ENCODE measurements at places on chromosomes 2 and 18. TPM values are rescaled to one million over a fixed set of nuclear protein-coding genes. Genes with fewer than 3 reads are reported as not detected.

- no peaks in the 10 kb centered on the region for H3K36me3 ChIP-seq
- no peaks in the 10 kb centered on the region for H3K27me3 ChIP-seq
- H3K4me3 ChIP-seq, result no peak overlapping the region
- DNase-seq, result no peak
Measured at GRCh38 chr2:201987426-201987825, 46.2 kb upstream of the FZD7 start.

GRCh38 chr18:40935423-40935822, 1019.6 kb upstream of the PIK3C3 start:
- no peaks in the 10 kb centered on the region for H3K4me1 ChIP-seq
- H3K27me3 ChIP-seq, result no peaks in the 10 kb centered on the region
- H3K36me3 ChIP-seq, result no peaks in the 10 kb centered on the region
- DNase-seq, result no peak

- H3K27me3 ChIP-seq, result peaks cover 2% of the 10 kb centered on the region
- H3K36me3 ChIP-seq, result no peaks in the 10 kb centered on the region
- no peak for DNase-seq
- no peak overlapping the region for H3K27ac ChIP-seq
- H3K4me1 ChIP-seq, result no peaks in the 10 kb centered on the region
Measured at GRCh38 chr2:75100011-75100800, 99.1 kb downstream of the TACR1 start.

The DSC2 gene
- not detected for total RNA-seq

GRCh38 chr2:26088038-26088643, 54.3 kb downstream of the RAB10 start:
- H3K36me3 ChIP-seq, result peaks cover 38% of the 10 kb centered on the region
- peaks cover 48% of the 10 kb centered on the region for H3K4me1 ChIP-seq
- no peaks in the 10 kb centered on the region for H3K27me3 ChIP-seq
- no peak overlapping the region for H3K27ac ChIP-seq

- no peak overlapping the region for H3K27ac ChIP-seq
- H3K4me1 ChIP-seq, result no peaks in the 10 kb centered on the region
- no peak for DNase-seq
- H3K4me3 ChIP-seq, result no peak overlapping the region
Measured at GRCh38 chr2:149094217-149095015, 55.9 kb downstream of the LYPD6B start.

- no peak overlapping the region for H3K4me3 ChIP-seq
- no peak overlapping the region for H3K27ac ChIP-seq
- no peaks in the 10 kb centered on the region for H3K36me3 ChIP-seq
Measured at GRCh38 chr18:80154293-80154692, 45.2 kb downstream of the ADNP2 start.

The SCYGR6 gene
- total RNA-seq, result not detected

GRCh38 chr2:85237849-85238565, 89.8 kb downstream of the TGOLN2 start:
- no peak overlapping the region for H3K27ac ChIP-seq
- peaks cover 13% of the 10 kb centered on the region for H3K27me3 ChIP-seq
- peaks cover 4% of the 10 kb centered on the region for H3K4me1 ChIP-seq
- H3K4me3 ChIP-seq, result no peak overlapping the region
- no peak for DNase-seq

The ANKRD23 gene
- total RNA-seq, result 15.5 TPM

The SERPINB4 gene
- not detected for total RNA-seq

DNA sequence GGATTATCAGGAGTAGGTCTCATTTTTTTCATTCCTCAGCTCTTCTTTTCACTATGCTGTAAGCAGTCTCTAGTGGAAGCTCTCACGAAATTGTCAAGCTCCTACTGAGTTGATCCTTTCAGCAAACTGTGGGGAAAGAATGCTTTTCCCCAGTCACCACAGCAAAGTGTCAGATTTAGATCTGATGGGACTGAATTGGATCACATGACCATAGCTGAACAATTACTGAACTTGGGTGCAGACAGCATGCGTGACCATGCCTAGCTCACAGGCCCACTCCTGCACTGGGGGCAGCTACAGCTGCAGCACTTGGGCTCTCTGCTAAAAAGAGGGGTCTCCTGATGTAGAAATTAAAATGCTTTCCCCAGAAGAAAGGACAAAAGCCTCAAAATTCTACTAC, 3.1 kb downstream of the ARHGAP15 start:
- no peak for DNase-seq
- H3K27me3 ChIP-seq, result no peaks in the 10 kb centered on the region
- peaks cover 55% of the 10 kb centered on the region for H3K36me3 ChIP-seq
- H3K4me3 ChIP-seq, result peak overlapping the region; percentile 69
- H3K4me1 ChIP-seq, result peaks cover 58% of the 10 kb centered on the region
- peak overlapping the region; percentile 59 for H3K27ac ChIP-seq

The GPC1 gene
- total RNA-seq, result 7.9 TPM

- H3K27me3 ChIP-seq, result no peaks in the 10 kb centered on the region
- no peaks in the 10 kb centered on the region for H3K36me3 ChIP-seq
- no peaks in the 10 kb centered on the region for H3K4me1 ChIP-seq
- no peak for DNase-seq
Measured at GRCh38 chr2:59874361-59874760, 679.1 kb downstream of the BCL11A start.

DNA sequence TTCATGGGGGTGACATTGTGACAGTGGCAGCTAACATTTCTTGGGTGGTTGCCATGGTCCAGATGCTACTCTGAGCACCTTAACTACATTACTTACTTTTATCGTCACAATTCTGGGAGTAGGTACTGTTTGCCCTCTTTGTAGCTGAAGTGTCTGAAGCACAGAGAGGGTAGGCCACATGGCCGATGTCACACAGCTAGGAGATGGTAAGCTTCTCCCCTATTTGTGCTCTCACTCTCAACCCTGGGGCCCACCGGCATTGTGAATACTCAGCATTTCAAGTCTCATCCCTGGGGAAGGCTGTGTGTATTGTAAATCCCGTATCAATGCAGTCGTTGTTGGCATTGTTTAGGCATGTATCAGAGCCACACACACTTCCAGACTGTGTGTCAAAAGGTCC, 136.6 kb downstream of the ACOXL start:
- no peaks in the 10 kb centered on the region for H3K36me3 ChIP-seq
- H3K27me3 ChIP-seq, result peaks cover 19% of the 10 kb centered on the region
- DNase-seq, result no peak
- no peak overlapping the region for H3K27ac ChIP-seq
- H3K4me3 ChIP-seq, result no peak overlapping the region
- H3K4me1 ChIP-seq, result peaks cover 89% of the 10 kb centered on the region

DNA sequence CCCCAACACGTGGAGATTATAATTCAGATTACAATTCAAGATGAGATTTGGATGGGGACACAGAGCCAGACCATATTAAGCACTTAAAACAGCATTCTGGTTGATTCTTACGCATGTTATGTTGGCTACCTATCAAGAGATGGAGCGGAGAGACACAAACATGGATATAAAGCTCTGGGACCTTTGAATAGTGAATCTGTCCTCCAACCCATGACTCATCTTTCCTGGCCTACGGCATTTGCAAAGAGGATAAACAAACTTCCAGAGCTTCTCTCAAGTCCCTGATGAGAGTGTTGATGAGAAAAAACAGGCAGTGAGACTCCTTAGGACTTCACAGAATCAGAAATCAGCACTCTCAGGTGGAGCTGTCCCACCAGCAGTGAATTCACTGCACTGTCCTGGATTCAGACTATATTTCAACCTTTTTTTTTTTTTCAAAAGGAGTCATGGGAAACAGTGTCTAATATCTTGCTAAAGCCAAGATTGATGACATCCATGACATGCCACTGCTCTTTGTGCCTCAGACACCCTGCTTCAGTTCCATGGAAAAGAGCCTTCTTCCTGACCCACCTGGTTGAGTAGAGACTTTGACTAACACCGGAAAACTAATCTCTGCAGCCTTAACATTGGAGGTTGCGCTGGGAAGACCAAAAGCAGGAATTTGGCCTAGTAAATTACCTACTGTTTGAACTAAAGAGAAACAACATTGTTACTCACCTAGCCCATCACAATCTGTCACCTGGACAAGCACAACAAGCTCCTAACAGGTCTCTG, 62.1 kb upstream of the NPAS2 start:
- H3K36me3 ChIP-seq, result no peaks in the 10 kb centered on the region
- no peaks in the 10 kb centered on the region for H3K4me1 ChIP-seq
- DNase-seq, result no peak

The CRYBA2 gene
- total RNA-seq, result not detected

The HMSD gene
- total RNA-seq, result 9.6 TPM

The LOXHD1 gene
- not detected for total RNA-seq

GRCh38 chr18:78611869-78612268, 367.7 kb upstream of the SALL3 start:
- no peak for DNase-seq
- H3K4me1 ChIP-seq, result no peaks in the 10 kb centered on the region
- peaks cover 3% of the 10 kb centered on the region for H3K36me3 ChIP-seq
- H3K4me3 ChIP-seq, result no peak overlapping the region
- H3K27me3 ChIP-seq, result no peaks in the 10 kb centered on the region

DNA sequence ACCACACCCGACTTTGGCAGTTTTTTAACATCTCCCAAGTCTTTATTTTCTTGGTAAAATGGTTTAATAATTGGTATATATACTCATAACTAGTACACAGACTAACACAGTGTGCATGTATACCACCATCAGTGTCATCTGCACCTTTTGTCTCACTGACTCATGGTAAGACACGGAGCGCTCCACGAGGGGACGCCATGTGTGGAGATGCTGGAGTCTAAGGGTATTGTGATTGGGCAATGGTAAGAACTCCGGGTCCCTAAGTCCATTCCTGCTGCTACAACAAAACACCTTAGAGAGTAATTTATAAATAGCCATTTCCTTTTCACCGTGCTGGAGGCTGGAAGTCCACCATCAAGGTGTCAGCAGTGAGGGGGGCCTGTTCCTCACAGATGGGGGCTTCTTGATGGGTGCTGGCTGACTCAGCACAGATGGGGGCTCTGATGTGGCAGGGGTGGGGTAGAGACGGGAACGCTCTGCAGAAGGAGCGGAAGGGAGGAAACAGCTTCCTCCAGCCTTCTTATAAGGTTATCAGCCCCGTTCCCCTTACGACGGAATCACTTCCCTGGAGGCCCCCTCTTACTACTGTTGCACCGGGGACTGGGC, 42.0 kb upstream of the EDAR start:
- peak overlapping the region; percentile 61 for H3K27ac ChIP-seq
- no peak for DNase-seq
- no peaks in the 10 kb centered on the region for H3K27me3 ChIP-seq
- H3K4me1 ChIP-seq, result peaks cover 24% of the 10 kb centered on the region
- H3K36me3 ChIP-seq, result peaks cover 3% of the 10 kb centered on the region
- peak overlapping the region; percentile 83 for H3K4me3 ChIP-seq

DNA sequence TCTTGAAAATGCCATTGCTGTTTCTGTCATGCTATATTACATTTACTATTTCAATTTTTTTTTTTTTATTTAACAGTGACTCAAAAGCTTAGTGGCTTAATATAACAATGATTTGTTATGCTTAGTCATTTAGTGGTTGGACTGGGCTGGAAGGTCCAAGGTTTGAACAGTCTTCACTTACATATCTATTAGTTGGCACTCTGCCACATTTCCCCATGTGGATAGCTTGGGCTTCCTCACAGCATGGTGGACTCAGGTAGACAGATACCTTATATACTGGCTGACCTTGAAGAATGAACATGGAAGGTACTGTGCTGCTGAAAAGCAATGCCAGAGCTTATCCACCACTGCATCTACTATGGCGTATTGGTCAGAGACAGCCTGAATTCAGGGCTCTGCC, 909.5 kb upstream of the SOX11 start:
- no peak for DNase-seq
- H3K27ac ChIP-seq, result no peak overlapping the region
- H3K4me3 ChIP-seq, result no peak overlapping the region
- H3K36me3 ChIP-seq, result no peaks in the 10 kb centered on the region

GRCh38 chr2:221896505-221897151, 324.5 kb upstream of the EPHA4 start:
- no peaks in the 10 kb centered on the region for H3K36me3 ChIP-seq
- H3K27ac ChIP-seq, result no peak overlapping the region
- H3K27me3 ChIP-seq, result no peaks in the 10 kb centered on the region
- H3K4me3 ChIP-seq, result no peak overlapping the region

The RNU2-63P gene
- 16.1 TPM for total RNA-seq

The PRKD3 gene
- 19.3 TPM for total RNA-seq

- DNase-seq, result no peak
- peaks cover 24% of the 10 kb centered on the region for H3K27me3 ChIP-seq
- no peaks in the 10 kb centered on the region for H3K4me1 ChIP-seq
- no peaks in the 10 kb centered on the region for H3K36me3 ChIP-seq
Measured at GRCh38 chr2:205755923-205756322, 73.6 kb downstream of the NRP2 start.

DNA sequence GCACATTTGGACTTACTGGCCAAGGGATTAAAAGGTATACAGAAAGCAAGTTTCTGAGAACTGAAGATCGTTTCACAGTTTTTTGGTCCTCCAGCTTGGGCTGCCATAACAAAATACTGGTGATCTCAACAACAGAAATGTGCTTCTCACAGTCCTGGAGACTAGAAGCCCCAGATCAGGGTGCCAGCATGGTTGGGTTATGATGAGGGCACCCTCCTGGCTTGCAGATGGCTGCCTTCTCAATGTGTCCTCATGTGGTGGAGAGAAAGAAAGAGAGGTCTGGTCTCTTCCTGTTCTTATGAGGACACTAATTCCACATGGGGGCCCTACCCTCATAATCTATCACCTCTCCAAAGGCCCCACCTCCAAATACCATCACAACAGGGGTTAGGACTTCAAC, 20.1 kb upstream of the CXCR1 start:
- H3K4me1 ChIP-seq, result peaks cover 10% of the 10 kb centered on the region
- H3K36me3 ChIP-seq, result no peaks in the 10 kb centered on the region
- DNase-seq, result no peak

The LHCGR gene
- total RNA-seq, result not detected

DNA sequence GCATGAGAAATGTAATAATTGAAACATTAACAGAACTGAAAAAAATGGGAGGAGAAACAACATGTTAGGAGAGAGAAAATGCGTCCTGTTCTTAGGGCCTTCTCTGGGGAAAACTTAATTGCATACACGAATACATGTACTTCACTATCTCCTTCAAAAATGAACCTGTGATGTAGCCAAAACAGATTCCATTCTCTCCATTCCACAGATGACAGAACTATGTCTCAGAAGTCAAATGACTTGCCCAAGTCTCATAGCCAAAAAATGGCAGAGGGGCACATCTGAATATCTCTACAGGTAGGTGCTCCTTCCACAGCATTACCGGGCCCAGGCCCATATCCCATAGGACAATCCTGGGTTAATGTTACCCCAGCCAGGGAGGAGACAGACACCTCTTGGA, 3.9 kb upstream of the DCTN1 start:
- no peak for DNase-seq
- no peak overlapping the region for H3K4me3 ChIP-seq
- no peak overlapping the region for H3K27ac ChIP-seq
- H3K4me1 ChIP-seq, result peaks cover 14% of the 10 kb centered on the region
- no peaks in the 10 kb centered on the region for H3K27me3 ChIP-seq
- peaks cover 3% of the 10 kb centered on the region for H3K36me3 ChIP-seq

The HDAC4 gene
- total RNA-seq, result 64.8 TPM

DNA sequence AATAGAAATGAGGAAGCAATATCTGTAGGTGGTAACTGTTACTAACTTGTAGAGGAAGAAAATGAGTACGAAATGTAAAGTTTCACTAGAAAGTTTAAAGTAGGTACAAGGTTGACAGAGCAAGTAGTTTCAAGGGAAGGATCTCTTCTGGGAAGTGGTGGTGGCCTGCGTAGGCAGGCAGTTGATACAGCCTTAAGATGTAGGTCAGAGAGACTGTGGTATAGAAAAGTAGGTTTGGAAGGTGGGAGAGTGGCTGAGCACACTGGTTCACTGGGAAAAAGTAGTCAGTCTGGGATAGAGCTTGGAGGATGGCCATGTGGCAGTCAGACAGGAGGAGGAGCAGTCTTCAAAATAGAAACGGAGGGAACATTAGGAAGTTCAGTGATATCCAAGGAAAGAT, 23.5 kb downstream of the KDM3A start:
- H3K36me3 ChIP-seq, result peaks cover 92% of the 10 kb centered on the region
- H3K4me1 ChIP-seq, result peaks cover 50% of the 10 kb centered on the region
- no peak overlapping the region for H3K4me3 ChIP-seq
- peak overlapping the region; percentile 47 for H3K27ac ChIP-seq

All from activated CD4-positive, alpha-beta memory T cell treated with anti-CD3 and anti-CD28 coated beads, Interleukin-2, amount 10 ng/mL, durations not matched to agents 7 days and 5 days (primary cell).